ENCODE measurements at places on chromosomes 16 and 17.

DNA sequence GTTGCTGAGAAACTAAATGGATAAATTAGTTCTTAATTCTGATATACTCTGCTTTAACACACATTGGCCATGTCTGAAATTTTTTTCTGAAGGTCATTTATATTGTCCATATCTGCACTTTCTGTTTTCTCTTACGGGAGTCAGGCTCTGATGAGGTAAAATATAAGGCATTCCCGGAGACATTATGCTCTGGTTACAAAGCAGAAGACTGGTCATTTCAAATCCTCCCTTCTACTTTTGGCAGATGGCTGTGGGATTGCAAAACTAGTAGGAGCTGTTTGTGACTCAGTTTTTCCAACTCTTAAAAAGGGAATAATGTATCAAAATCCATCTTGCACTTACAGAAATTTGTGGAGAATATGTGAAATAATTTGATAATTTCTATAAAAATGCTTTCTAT lies 92.2 kb upstream of the CPHXL start:
- peaks cover 70% of the 10 kb centered on the region for H3K27me3 ChIP-seq
- no peaks in the 10 kb centered on the region for H3K4me1 ChIP-seq
- DNase-seq, result no peak
- H3K36me3 ChIP-seq, result peaks cover 4% of the 10 kb centered on the region
- H3K27ac ChIP-seq, result no peak overlapping the region
- no peak overlapping the region for H3K4me3 ChIP-seq

- H3K27ac ChIP-seq, result no peak overlapping the region
- DNase-seq, result no peak
- H3K4me3 ChIP-seq, result no peak overlapping the region
- H3K27me3 ChIP-seq, result no peaks in the 10 kb centered on the region
Observed at GRCh38 chr17:65627891-65628643, 66.6 kb upstream of the AXIN2 start.

DNA sequence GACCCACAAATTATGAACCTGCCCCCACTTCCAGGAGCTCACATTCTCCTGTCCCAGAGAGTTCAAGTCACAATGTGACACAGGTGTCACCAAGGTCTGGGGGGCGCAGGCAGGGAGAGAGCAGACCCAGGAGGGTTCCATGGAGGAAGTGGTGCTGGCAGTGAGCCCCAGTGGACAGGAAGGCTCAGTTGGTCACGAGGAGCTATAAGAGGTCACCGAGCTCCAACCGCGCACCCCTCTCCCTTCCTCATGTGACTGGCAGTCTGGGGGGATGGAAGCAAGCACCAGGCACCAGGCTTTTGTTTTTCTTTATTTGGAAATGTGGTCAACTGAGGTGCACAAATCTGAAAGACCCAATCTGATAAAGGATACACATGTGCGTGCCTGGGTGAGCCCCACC lies 2.5 kb downstream of the ITGAD start:
- DNase-seq, result no peak
- H3K27me3 ChIP-seq, result no peaks in the 10 kb centered on the region
- peaks cover 6% of the 10 kb centered on the region for H3K4me1 ChIP-seq
- H3K4me3 ChIP-seq, result no peak overlapping the region
- no peak overlapping the region for H3K27ac ChIP-seq

GRCh38 chr16:82229800-82230619 lies 60.0 kb upstream of the MPHOSPH6 start:
- no peak overlapping the region for H3K27ac ChIP-seq
- no peak overlapping the region for H3K4me3 ChIP-seq
- no peaks in the 10 kb centered on the region for H3K36me3 ChIP-seq
- peak; percentile 86 for DNase-seq
- no peaks in the 10 kb centered on the region for H3K27me3 ChIP-seq
- H3K4me1 ChIP-seq, result peaks cover 8% of the 10 kb centered on the region

DNA sequence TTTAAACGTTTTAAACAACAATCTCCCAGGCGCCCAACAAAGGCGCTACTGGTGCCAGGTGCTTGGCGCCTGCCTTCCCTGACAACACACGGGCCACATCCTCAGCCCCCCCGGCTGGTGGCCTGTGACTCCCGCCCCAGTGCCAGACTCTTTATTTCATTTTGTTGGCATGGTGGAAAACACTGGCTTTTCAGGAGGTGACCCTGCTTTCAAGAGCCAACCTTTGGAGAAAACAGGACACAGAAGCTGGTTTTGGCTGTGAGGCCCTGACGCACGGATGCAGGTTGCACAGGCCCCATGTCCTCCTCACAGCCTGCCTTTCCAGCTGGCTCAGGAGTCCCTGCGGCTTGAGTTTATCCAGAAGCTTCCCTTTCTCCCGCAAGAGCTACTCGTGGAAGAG lies 100.0 kb downstream of the METRNL start:
- no peak overlapping the region for H3K4me3 ChIP-seq
- peak; percentile 4 for DNase-seq
- no peak overlapping the region for H3K27ac ChIP-seq
- no peaks in the 10 kb centered on the region for H3K4me1 ChIP-seq
- H3K36me3 ChIP-seq, result no peaks in the 10 kb centered on the region

- H3K4me3 ChIP-seq, result peak overlapping the region; percentile 91
- peak; percentile 53 for DNase-seq
- H3K4me1 ChIP-seq, result peaks cover 46% of the 10 kb centered on the region
- H3K36me3 ChIP-seq, result no peaks in the 10 kb centered on the region
- H3K27ac ChIP-seq, result peak overlapping the region; percentile 91
Observed at GRCh38 chr16:51155199-51155607, 4.1 kb upstream of the SALL1 start.

GRCh38 chr16:51762081-51762996 lies 611.3 kb upstream of the SALL1 start:
- peaks cover 2% of the 10 kb centered on the region for H3K27me3 ChIP-seq
- H3K27ac ChIP-seq, result no peak overlapping the region
- DNase-seq, result peak; percentile 85
- no peaks in the 10 kb centered on the region for H3K36me3 ChIP-seq
- peak overlapping the region; percentile 47 for H3K4me3 ChIP-seq

GRCh38 chr17:80695979-80696378 lies 151.3 kb downstream of the RPTOR start:
- H3K27me3 ChIP-seq, result no peaks in the 10 kb centered on the region
- H3K27ac ChIP-seq, result peak overlapping the region; percentile 97
- peaks cover 58% of the 10 kb centered on the region for H3K4me1 ChIP-seq

GRCh38 chr16:69187446-69188235 lies 677 bp downstream of the SNTB2 start:
- peaks cover 5% of the 10 kb centered on the region for H3K36me3 ChIP-seq
- H3K27ac ChIP-seq, result peak overlapping the region; percentile 57
- DNase-seq, result peak; percentile 41
- H3K4me1 ChIP-seq, result peaks cover 24% of the 10 kb centered on the region
- H3K27me3 ChIP-seq, result no peaks in the 10 kb centered on the region
- H3K4me3 ChIP-seq, result peak overlapping the region; percentile 77

DNA sequence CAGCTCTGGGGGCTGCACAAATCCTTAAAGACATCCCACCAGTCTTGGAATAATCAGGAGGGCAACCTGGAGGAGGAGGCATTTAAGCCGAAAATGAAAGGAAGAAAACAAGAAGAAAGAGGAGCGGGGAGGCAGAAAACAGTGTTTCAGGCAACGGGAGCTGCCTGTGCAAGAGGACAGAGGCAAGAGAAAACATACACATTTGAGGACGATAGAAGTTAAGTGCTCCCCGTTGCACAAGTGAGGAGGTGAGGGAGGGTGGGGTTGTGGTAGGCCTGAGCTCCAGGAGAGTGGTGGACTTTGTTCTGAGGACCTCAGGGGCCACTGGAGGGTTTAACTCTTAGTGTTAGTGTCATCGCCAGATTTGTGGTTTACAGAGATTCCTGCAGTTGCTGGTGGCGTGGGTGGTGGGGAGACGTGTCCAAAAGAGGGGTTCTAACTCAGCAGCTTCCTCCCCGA lies 27.6 kb upstream of the CIBAR2 start:
- no peak for DNase-seq
- H3K4me1 ChIP-seq, result peaks cover 18% of the 10 kb centered on the region
- H3K4me3 ChIP-seq, result no peak overlapping the region

DNA sequence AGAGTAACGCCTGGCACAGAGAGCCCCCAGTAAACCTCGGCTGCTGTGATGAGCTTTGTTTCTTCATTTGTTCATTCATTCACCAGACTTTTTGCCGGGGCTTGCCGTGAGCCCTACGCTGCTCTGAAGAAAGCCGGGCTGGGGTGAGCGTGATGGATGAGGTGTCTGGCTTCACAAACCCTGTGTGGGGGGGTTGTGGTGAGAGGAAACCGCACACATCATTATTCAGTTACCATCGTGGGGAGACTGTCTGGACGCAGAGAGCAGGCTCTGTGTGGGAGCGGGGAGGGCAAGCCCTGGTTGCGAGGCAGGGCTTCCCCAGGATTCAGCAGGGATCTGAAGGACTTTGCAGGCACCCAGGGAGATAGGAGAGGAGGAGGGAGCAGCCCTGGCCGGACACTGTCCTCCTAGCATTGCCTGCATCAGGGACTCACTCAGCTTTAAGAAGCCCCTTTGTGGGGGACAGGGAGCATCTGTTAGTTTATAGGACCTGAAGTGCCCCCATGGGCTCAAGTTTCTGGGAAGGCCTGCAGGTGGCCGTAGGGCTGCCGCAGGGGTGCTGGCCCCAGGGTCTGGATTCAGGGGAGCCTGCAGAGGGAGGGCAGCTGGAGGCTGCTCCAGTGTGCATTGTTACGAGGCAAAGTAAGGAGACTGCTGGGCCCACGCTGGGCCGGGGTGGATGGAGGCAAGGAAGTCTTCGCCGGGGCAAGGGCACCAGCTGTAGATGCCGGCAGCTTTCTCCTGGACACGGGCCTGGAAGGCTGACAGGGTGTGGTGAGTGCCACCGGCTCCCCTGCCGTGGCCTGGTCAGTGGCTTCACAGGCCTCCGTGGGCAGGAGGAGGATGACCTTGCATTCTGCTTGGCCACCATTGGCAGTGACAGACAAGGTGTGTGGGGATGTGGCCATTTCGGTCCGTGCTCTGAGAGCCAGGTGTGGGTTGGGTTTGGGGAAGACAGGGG lies 334.5 kb downstream of the SEC14L1 start:
- H3K27me3 ChIP-seq, result no peaks in the 10 kb centered on the region
- H3K4me3 ChIP-seq, result no peak overlapping the region
- peaks cover 99% of the 10 kb centered on the region for H3K4me1 ChIP-seq
- H3K36me3 ChIP-seq, result peaks cover 7% of the 10 kb centered on the region
- peak overlapping the region; percentile 74 for H3K27ac ChIP-seq
- DNase-seq, result no peak

- no peaks in the 10 kb centered on the region for H3K27me3 ChIP-seq
- H3K27ac ChIP-seq, result no peak overlapping the region
- DNase-seq, result no peak
- H3K36me3 ChIP-seq, result no peaks in the 10 kb centered on the region
Observed at GRCh38 chr16:9340526-9341256, 249.2 kb downstream of the HAPSTR1 start.

DNA sequence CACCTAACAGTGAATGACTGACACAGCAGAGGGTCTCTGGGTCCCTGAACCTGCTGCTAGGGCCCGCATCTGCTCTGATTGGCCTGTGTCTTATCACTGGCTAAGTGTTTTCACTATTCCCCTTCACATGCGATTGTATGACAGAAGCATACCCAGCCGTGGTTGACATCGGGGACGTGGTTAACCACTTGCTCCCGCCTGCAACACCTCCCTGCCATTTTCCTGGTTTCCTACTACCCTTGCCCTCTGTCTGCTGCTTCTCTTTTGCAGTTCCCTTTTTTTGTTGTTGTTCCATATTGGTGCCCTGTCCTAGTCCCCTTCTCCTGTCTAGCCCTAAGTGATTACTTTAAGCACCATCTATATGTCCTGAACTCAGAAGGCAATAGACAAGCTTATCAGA lies 177.0 kb downstream of the RGS9 start:
- peaks cover 16% of the 10 kb centered on the region for H3K4me1 ChIP-seq
- H3K36me3 ChIP-seq, result no peaks in the 10 kb centered on the region

DNA sequence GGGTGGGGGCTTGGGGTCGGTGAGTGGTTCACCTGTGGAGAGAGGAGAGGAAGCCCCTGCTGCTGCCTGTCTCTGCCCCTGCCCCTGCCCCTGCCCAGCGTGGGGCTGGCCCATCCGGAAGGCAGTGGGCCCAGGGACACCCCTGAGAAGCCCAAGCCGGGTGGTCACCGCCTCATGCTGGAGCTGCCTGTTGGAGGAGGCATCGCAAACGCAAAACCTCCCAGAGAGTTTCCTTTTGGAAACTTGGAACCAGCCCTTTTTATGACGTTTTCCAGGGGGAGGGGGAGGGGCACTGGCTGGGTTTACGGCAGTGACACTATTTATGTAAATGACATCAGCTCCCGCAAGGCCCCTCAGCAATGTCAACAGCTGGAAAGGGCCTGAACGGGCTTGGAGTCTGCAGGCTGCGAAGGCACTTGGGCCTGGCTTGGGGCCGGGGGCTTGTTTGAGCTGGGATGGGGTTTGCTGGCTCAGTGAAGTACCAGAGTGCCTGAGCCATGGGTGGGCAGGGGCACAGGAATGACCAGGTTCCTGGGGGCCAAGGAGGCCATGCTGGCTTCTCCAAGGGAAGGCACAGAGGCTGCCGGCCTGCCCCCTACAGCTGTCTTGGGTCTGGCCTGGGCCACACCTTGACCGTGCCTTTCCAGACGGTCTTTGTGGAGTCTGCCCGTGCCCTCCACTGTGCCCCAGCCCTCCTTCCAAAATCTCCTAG lies 219.5 kb downstream of the NTN1 start:
- peaks cover 17% of the 10 kb centered on the region for H3K27me3 ChIP-seq
- H3K4me1 ChIP-seq, result peaks cover 45% of the 10 kb centered on the region
- no peaks in the 10 kb centered on the region for H3K36me3 ChIP-seq
- H3K27ac ChIP-seq, result no peak overlapping the region
- peak overlapping the region; percentile 59 for H3K4me3 ChIP-seq

DNA sequence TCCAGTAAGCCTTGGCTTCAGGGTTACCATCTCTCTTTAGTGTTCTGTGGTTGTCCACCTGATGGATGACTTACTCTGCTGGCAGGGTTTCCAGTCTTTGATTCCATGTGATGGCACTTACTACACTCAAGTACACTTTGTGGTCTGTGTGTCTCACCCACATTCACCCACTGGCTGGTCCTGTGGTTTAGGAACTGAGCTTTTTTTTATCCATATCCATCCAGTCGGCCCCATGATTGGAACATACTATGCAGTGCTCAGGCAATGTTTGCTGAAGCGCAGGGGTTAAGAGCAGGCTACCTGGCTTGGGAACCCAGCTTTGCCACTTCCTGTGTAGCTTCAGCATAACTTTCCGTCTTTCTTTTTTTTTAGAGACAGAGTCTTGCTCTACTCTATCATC lies 2.8 kb upstream of the FUS start:
- H3K27me3 ChIP-seq, result no peaks in the 10 kb centered on the region
- no peak overlapping the region for H3K4me3 ChIP-seq
- peaks cover 13% of the 10 kb centered on the region for H3K36me3 ChIP-seq

GRCh38 chr17:49832840-49833599 lies 14.8 kb downstream of the TAC4 start:
- H3K27ac ChIP-seq, result peak overlapping the region; percentile 51
- H3K27me3 ChIP-seq, result no peaks in the 10 kb centered on the region
- H3K4me3 ChIP-seq, result no peak overlapping the region

GRCh38 chr16:14487579-14487978 lies 142.5 kb downstream of the PARN start:
- no peak for DNase-seq
- peaks cover 39% of the 10 kb centered on the region for H3K4me1 ChIP-seq
- no peaks in the 10 kb centered on the region for H3K27me3 ChIP-seq
- H3K27ac ChIP-seq, result peak overlapping the region; percentile 87
- H3K36me3 ChIP-seq, result no peaks in the 10 kb centered on the region

DNA sequence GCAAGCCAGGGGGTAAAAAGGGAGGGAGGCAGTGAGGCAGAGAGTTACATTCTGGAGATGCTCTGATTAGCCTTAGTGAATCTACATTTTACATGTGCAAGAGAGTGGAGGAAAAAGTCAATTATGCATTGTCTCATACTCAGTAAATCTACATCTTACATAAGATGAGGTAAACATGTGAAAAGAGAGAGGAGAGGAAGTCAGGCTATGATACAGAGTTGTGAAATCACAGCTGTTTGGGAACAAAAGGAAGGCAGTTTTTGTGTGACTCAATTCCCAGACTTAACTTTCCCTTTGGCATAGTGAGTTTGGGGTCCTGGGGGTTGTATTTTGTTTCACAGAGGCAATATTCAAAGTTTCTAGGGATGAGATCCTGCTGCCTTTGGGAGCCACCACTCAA lies 67.8 kb downstream of the GP2 start:
- no peaks in the 10 kb centered on the region for H3K27me3 ChIP-seq
- peaks cover 33% of the 10 kb centered on the region for H3K4me1 ChIP-seq
- H3K27ac ChIP-seq, result no peak overlapping the region
